ENCODE measurements at places on chromosomes 2 and 18.

DNA sequence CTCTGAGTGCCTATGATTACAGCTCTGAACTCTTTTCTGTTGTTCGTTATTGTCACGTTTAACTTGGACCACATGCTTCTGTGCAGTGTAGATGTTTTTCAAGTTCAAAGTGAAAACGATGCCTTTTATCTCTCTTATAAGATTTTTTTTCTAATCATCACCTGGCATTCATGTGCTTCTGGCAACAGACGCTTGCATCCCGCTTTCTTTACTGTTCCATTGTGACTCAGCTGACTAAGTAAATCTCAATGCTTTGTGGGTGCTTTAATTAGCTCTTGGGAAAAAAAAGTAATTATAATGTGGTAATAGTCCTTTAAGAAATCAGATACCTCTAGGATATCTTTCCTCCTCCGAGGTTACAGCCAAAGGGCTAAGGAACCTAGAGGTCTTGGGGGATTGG, 31.2 kb upstream of the RMP24 start:
- DNase-seq: no peak

GRCh38 chr2:10083046-10083445, 2.8 kb upstream of the CYS1 start:
- DNase-seq: no peak

DNA sequence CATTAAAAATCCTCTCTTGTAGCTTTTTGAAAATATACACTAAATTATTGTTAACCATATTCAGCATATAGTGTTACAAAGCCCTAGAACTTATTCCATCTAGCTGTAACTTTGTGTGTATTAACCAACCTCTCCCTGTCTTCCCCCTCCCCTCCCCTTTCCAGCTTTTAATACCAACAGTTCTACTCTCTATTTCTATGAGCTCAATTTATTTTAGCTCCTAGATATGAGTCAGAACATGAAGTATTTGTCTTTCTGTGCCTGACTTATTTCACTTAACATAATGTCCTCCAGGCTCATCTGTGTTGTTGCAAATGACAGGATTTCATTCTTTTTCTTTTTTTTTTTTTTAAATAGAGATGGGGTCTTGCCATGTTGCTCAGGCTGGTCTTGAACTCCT, 45.1 kb downstream of the GPD2 start:
- DNase-seq: no peak

- DNase-seq: no peak
Observed at GRCh38 chr2:121028577-121028976, 256.4 kb downstream of the TFCP2L1 start.

DNA sequence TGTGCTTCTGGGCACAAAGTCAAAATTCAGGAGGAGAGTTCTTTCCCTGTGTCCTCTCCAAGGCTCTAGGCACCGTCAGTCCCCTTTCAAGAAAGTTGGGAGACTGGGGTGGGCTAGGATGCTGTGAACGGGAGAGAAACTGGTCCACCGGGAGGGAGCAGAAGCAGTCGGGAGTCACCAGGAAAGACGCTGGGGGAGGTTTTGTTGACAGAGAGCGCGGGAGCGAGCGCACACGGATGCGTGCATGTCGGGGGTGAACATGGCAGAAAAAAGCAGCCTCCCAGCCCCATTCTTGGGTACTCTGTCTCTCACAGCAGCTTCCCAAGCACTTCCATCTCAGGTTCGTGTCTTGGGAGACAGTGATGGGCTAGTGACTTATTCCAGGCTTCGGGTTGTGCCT, 97.1 kb upstream of the PXDN start:
- no peak for DNase-seq

DNA sequence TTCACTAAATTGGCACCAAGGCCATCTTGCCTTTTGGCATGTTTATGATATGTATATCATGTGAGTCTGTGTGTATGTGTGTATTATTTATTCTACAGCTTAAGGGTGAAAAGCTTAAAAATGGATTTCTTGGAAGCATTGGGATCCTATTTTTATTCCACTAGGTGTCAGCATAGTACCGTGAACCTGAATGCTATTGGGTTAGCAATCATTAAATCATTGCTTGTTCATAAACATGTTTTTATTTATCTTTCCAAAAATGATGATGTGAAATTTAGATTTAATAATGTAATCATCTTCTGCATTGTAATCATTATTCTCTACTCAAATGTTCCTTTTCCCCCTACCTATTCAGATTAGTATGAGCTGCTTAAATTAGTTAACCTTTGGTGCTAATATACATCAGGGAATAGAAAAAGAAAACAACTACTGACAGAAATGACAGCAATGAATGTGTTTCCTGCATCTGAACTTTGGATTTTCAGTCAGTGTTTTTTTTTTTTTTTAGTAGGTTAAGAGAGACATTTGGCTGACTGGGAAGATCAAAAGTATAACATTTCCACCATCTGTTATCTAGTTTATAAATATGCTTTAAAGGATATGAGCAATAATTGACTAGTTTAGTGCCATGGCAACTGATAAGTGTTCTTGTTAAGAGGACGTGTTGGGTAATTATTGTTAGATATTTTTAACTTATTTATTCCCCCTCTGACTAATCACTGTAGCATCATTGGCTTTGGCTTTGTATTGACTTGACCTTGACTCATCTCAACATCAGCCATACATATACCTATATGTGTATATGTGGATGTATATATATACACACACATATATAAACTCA, 14.1 kb upstream of the ZSWIM2 start:
- no peak for DNase-seq

GRCh38 chr2:218980735-218981389, 4.1 kb downstream of the FEV start:
- peak; percentile 37 for DNase-seq

DNA sequence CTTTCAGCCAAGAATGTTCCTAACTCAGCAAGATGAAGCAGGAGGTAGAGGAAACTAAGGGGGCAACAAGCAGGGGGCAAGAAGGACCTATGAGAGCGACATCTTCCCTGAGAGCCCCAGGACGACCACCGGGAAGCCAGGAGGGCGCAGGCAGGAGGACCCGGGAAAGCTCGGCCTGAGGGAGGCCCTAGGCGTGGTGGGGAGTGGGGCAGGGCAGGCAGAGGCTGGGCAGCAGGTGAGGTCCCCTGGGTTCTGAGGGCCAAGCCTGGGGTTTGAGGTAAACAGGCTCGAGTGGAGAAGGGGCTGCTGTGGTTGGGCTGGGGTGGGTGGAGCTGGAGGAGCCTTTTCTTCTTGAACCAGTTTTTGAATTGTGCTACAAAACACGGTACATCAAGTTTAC, 1.3 kb upstream of the ALPI start:
- no peak for DNase-seq

DNA sequence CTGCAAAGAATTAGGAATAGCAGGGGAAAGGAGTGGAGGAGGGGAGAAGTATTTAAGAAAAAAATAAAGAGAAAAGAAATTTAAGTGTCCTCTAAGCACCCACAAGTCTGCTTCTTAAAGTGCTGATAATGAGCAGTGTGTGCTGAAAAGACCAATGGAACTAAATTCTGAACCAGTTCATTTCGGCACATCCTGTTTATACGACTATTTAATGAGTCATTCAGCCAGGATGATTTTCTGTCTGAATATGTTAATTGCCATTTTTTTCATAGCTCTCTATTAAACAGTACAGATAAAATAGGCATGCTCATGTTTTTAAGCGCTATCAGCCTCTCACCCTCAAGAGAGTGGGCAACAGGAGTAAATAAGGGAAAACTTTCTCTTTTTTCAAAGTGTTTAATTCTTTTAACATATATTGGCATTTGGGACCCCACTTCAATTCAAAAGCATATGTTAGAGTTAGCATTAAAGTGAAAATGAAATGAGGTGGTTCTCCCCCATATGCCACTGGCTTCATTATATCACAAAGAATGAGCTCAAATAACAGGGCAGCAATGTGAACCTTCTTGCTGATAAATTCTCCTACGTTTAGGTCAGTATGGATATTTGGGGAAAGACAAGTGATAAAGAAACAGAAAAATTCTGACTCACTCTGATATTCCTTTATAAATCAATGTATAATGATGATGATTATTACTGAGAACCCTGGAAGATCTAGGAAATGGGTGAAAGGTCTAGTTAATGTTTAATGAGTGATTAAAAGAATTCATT, 87.5 kb downstream of the TCF4 start:
- DNase-seq: no peak

DNA sequence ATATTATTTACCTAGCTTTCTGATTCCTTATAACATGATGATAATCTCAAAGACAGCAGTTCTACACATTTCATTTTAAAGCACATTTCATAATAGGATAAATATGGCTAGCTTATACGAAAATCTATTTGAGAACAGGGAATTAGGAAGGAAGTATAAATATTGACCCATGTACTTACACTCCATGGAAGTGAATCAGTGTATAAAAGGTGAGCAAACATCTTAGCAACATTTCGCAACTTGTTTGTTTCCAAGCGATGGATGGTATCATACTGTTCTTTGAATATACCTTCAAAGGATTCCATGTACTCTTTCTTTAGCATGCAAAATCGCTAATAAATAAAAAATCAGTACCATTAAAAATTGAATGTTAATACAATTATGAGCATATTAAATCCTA, 53.1 kb downstream of the CWC22 start:
- DNase-seq: no peak

DNA sequence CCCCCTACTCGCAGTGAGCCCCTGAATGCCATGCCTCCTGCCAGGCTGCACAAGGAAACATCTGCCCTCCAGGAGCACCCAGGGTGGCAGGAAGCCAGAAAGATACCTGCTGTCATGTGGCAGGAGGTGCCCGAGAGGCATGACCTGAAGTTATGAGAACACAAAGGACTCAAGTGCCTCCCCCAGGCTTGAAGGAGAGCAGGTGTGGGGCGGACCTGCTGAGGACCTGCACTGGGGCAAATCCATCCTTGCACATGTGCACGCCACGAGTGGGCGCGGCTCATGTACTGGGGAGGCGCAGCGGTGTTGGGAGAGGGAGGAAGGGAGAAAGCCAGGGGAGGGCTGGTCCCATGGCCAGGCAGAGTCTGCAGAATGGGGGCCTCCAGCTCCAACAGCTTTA, 26.9 kb downstream of the SDC1 start:
- no peak for DNase-seq

- no peak for DNase-seq
Observed at GRCh38 chr2:29227935-29228675, 112.9 kb downstream of the CLIP4 start.

DNA sequence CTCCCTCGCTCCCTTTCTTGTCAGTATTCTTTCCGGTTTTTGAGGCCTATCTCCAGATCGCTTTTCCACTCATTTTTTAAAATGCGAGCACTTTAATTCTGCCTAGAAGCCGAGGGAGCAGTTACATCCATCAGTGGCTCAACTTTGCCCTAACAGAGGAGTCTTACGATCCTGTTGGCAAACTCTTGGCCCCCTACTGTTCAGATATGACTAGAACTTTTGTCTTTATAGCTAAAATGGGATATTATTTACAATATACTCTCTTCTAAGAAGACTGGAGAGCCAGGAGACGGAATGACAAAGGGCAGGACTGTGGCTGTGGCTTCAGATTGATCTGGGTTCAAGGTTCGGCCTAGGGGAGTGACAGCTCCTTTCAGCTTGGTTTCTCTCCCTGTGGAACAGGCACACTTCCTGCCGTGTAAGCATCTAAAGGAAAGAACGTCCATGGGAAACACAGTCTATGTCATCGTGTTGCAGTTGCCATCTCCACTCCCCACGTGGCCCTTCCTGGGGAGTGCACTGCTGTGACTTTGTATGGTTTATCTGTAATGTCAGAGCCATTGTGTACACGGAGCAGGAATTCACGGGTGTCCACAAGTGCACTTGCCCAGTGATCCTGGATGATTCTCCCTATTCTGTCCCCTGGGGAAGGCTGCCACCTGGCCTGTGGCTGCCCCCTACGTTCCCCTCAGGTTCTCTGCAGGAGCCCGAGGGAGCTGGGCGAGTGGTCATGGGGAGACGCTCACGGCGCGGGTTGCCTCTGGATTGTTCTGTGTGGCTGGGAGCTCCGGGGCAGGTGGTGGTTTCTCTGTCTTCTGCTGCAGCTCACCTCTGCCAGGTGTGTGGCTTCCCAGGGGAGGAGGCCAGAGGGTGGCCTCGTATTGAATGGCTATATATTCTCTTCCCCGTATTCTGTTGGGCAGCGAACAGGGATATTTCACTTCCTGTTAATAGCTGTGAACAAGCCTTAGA, 222.0 kb downstream of the LDLRAD4 start:
- no peak for DNase-seq

DNA sequence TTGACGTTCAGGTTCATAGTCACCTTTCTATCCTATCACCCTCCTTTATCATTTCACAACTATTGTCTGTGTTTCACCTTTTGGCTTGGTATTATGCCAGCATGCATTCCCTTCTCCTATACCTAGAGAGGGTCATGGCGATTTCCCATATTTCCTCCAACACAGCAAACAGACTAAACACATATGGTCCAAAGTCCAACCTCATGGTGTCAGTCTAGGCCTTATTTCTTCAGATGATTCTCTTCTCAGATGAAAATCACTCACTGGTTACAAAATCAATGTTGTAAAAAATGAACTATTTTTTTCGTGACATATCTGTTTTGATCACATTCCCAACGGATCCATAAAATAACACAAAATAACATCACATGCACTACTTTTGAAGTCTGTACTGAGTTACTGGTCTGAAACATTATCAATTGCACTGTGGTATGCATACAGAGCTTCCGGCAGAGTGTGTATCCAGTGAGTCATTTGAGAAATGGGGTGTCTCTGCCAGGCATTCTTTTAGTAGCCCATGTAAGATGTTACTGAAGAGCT, 204.8 kb upstream of the GALNT5 start:
- no peak for DNase-seq

DNA sequence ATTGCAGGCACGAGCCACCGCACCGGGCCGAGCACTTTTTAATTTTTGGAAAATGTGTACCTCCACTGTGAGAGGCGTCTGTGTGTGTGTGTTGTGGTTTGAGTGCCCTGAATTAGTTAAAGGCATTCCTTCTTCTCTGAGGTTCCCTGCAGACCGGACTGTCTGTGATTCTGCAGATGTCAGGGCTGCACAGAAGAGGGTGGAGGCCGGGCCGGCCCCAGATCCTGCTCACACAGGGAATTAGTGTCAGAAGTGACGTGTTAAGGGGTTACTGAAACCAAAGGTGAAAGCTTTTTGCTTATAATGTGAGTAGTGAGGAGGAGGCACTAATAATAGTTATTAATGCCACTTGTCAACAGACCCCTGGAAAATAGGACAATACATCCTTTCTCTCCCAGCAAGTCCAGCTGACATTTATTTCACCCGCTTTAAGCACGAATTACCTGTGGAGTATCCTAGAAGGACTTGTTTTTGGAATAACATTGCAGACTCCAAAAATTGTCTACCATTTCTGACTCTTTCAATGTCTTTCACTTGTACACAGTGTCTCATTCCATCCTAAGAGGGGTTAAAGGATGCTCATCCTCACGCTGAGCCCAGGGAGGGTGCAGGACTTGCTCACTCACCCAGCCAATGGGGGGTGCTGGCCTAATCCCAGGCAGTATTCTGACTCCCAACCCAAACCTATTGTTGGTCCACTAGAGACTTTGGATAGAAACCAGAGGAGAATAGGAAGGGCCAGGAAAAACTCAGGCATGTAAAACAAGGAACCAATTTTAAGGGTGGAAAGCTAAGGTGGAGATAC, 16.2 kb downstream of the ARHGAP25 start:
- DNase-seq: no peak
